ENCODE measurements at places on chromosomes 2 and 18.

- DNase-seq, result no peak
These were observed 43.0 kb upstream of the CHMP1B start for GRCh38 chr18:11808001-11808855.

GRCh38 chr2:212133337-212133736 is 405.3 kb downstream of the ERBB4 start:
- DNase-seq, result no peak

GRCh38 chr2:36564377-36564930 is 33.5 kb downstream of the FEZ2 start:
- no peak for DNase-seq

GRCh38 chr2:188629753-188630527 is 338.3 kb downstream of the GULP1 start:
- DNase-seq, result no peak

DNA sequence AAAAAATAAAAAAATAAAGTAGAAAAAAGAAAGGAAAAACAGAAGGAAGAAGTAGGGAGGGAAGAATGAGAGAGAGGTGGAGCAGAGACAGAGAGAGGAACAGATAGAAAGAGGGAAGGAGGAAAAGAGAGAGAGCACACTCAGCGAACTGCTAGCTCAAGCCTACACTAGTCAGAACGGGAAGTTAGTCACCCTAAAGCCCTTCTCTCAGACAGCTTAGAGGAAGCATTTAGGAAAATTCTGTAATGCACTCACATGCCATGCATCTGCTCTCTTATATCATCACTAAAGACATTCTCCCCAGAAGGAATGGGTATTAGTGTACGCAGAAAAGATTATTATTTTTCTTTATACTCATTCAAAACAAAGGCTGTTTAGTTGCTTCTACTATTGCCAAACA is 68.1 kb upstream of the SULT1C3 start:
- no peak for DNase-seq

DNA sequence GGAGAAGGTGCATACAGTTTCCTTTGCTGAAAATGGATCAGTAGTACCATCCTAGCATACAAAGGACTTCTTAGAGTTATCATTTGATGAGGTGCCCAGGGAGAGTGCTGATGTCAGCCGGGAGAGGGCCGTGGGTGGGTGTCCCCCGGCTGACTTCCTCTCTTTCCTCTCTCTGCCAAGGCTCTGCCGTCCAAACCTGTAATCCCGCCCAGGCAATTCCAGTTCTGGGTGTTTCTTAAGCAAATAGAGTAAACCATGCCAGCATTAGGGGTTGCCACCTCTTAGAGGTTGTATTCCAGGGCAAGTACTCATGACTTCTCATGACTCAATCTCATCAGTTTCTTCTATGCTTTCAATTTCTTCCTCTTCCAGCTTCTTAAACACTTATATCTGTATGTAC is 117.2 kb downstream of the GATA6 start:
- DNase-seq, result no peak

DNA sequence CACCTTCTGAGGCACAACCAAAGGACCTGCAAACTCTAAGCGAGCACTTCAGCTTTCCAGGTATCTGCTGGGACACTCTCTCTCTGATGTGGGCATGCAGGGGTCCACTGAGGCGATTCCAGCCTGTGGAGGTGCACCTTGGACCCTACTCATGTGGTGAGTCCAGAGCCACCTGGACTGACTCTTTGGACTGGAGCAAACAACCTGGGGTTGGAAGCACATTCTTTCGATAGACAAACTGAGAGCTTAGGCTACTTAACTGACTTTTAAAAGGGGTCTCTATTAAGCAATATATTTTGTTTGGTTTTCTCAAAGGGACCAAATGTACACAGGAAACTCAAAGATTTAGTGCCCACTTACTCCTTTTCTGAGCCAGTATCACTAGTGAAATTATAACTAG is 51.6 kb downstream of the FRZB start:
- no peak for DNase-seq

DNA sequence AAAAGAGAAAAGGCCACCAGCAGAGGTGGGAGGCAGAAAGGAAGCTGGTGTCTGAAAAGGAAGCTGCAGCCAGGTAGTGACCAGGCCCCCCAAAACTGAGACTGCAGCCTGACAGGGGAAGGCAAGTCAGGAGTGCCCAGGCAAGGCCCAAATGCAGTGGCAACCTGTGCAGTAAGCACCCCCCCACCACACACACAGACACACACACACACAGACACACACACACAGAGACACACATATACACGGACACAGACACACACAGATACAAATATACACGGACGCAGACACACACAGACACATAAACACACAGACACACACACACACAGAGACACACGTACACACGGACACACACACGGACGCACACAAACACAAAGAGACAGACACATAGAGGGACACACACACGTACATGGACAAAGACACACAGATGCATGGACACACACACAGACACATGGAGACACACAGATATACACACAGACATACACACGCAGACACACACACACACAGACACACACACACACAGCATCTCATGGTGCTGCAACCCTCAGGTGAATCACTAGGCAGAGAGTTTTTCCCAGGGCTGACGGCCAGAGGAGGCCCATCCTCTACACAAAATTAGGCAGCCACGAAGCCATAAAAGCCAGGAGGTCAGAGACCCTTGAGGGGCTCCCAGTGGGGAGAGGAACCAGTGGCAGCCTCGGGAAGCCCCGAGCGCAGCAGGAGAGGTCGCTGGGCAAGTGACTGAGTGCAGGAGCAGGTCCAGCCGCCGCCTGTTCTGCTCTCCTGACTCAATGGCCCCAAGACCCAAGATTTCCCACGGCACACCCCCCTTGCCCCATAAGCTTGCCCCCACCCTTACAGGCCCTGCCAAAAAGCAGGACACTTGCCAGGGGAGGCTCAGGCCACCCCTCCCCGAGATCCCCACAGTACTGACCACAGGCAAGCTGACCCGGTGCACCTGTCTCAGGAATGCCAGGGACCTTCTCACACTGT is 6.3 kb downstream of the SDC1 start:
- DNase-seq, result no peak

- DNase-seq, result no peak
These were observed 98.1 kb downstream of the SMAD2 start for GRCh38 chr18:47832348-47832747.

- DNase-seq, result peak; percentile 77
These were observed 26.6 kb upstream of the NOTO start for GRCh38 chr2:73175663-73176204.

GRCh38 chr2:134790487-134790886 is 47.9 kb upstream of the ACMSD start:
- DNase-seq, result no peak

GRCh38 chr18:80166725-80167124 is 57.7 kb downstream of the ADNP2 start:
- DNase-seq, result no peak

DNA sequence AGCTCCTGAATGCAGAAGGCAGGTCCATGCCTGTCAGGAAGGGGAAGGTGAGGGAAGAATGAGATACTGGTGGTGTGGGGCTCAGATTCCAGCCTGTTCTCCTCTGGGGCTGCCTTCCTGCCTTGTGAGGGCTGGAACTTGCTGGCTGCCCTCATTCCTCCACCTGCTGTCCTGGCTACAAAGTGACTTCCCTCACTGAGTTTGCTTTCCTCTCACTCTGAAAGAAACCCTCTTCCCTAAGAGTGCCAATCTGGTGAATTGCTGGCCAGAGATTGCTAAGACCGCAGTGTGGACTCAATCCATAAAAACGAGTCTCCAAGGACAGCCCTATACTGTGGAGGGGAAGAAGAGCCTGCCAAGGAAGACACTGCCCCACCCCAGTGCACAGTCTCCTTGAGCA is 664.4 kb upstream of the HS6ST1 start:
- DNase-seq, result no peak

- DNase-seq, result no peak
These were observed 4.7 kb downstream of the ASB1 start for GRCh38 chr2:238431456-238431855.

GRCh38 chr2:95076705-95077529 is 44.7 kb downstream of the MRPS5 start:
- DNase-seq, result peak; percentile 75

DNA sequence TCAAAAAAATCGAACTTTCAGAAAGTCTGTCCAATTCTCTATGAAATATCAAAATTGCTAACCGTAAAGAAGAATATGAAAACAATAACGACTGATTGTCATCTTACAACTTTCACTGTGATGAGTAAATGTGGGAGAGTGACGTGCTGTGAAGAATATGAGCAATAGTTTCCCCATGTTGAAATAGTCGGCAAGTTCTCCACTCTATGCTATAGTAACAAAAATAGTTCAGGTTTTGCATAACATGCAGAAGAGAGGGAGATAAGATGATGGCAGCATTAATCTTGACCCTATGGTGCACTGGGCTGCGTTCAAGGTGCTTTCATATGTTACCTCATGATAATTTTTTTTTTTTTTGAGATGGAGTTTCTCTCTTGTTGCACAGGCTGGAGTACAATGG is 196.8 kb upstream of the CYRIA start:
- no peak for DNase-seq

DNA sequence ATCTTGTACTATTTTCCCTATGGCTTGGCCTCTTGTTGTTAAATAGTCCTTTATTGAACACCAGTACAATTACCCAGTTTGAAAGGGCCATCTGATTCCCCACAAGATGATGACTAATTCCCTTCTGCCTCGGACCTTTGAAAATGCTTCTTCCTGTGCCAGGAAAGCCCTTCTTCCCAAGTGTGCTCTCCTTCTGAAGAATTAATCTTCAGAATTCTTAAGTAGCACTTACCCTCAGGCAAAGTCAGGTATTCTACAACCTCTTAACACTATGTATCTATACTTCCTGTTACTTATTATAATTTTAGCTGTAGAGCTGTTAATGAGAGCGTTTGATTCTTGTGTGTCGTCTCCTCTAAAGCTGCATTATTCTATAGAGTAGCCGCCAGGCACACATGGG is 28.6 kb upstream of the MEX3C start:
- DNase-seq, result no peak

- no peak for DNase-seq
These were observed 60.8 kb downstream of the KIF5C start for GRCh38 chr2:148935791-148936190.

DNA sequence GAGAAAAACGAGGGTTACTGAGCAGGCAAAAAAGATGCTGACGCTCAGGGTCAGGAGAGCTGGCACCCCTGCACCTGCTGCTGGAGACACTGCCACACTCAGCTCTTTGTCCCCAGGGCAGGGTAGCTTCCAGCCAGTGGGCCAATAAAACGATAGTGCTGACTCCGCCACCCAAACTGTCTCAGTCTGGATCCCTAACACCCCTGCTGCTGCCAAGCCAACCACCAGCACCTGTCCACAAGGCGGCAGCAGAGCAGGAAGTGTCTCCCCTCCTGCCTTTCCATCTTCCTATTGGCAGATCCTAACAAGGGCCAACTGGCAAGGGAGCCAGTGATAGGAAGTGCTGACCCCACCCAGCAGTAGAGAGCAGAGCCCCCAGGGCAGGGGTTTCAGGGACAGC is 531.5 kb upstream of the SALL3 start:
- no peak for DNase-seq

DNA sequence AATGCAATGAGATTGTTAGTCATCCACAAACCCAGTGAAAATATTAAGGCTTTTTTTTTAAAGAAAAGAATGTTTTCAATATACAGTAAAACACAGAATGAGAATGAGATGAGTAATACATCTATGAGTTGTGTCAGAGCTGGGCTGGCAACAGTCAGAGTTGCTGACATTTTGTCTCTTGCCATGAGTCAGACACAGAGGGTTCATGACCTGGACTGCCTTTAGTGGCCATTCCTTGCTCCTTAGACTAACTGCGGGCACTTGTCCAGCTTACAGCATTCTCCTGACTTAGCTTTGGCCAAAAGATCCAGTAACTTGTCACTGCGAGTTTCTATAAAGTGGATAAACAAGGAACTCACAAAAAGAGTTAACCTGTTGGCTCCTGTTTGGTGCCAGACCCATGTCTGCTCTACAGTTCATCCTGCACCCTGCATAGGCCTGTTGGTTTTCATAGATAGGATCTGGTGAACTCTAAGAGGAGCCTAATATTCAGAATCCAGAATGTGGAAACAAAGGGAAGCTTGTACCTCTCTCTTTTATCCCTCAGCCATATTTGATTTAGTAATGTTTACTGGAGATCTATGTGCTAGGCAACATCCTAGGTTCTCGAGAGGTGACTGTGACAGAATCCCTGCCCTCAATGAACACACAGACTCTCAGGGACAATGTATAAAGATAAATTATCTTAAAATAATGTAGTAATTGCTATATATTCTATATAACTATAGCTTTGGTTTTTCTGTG is 391.5 kb upstream of the VWC2L start:
- DNase-seq, result no peak

DNA sequence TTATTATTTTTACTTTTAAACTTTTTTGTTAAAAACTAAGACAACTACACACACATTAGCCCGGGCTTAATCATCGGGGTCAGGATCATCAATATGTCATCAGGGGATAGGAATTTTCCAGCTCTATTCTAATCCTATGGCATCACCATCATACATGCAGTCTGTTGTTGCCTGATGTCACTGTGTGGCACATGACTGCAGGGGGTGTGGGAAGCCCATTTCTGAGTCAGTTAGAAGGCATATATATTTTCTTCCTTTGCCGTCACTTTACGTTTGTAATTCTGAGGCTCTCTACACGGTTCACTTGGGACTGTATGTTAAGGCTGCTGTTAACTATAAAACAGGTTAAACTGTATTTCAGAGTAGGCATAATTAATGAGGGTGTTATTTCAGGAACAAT is 144.4 kb upstream of the ITGA6 start:
- no peak for DNase-seq

DNA sequence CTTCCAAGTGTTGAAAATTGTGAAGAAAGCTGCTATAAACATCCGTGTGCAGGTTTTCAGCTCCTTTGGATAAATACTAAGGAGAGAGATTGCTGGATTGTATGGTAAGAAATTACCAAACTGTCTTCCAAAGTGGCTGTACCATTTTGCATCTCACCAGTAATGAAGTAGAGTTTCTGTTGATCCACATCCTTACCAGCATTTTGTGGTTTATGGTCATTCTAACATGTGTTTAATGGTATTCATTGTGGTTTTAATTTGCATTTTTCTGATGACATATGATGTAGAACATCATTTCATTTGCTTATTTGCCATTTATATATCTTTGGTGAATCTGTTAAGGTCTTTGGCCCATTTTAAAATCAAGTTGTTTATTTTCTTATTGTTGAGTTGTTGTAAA is 260.7 kb downstream of the SPAG16 start:
- no peak for DNase-seq

DNA sequence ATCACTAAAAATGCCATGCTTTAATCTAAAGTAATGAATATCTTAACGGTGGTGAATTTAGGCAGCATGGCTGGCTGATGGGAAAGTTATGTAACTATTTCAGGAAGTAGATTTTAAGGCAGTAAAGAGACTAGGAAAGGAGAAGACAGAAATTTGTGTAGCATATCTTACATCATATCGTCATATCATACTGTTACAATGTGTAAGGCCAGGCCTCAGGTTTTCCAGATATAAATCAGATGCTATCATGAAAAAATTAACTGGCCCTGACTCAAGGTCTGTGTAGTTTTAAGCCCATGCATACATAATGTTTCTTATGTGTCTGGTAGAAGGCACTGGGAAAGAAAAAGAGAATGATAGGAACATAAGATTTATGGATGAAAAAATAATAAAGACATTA is 8.9 kb upstream of the FAP start:
- DNase-seq, result no peak

GRCh38 chr2:8159211-8159965 is 522.5 kb upstream of the ID2 start:
- DNase-seq, result no peak

All from posterior cingulate gyrus (tissue), 11 donors.